ENCODE measurements at places on chromosomes 1 and 21. TPM values are rescaled to one million over a fixed set of nuclear protein-coding genes. Genes with fewer than 3 reads are reported as not detected.
A peak's percentile ranks its signal among the peaks of the same experiment; 100 is the strongest.

DNA sequence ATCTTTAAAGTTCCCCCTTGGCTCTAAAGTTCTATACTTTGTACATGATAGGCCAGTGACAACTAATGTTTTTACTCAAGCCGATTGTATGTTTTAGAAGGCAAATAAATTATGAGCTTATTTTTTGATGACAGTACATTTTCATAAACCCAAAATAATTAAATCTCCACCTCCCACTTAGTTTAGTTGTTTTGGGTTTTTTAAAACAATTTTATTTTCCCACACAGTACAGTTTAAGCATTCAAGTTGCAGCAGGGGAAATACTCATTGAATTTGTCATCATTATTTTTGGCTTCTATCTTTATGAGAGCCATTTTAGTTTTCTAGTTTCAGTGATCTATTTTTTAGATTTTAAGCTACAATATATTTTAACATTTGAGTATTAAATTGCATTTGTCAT, 93.6 kb downstream of the OLFML2B start:
- peak overlapping the region; percentile 56 for H3K27ac ChIP-seq
- no peaks in the 10 kb centered on the region for H3K36me3 ChIP-seq
- no peak for DNase-seq
- no peaks in the 10 kb centered on the region for H3K27me3 ChIP-seq

GRCh38 chr1:2914702-2915101, 106.6 kb upstream of the ACTRT2 start:
- H3K36me3 ChIP-seq, result no peaks in the 10 kb centered on the region
- no peaks in the 10 kb centered on the region for H3K4me1 ChIP-seq
- no peaks in the 10 kb centered on the region for H3K27me3 ChIP-seq
- DNase-seq, result no peak
- no peak overlapping the region for H3K27ac ChIP-seq

Gene OR2T29
- not detected for total RNA-seq

Gene PCSK9
- total RNA-seq, result not detected

All from ascending aorta (tissue), 2 donors.